Neural crest cell (in vitro differentiated cells): ENCODE measurements at places on chromosomes 11 and 22. TPM values are rescaled to one million over a fixed set of nuclear protein-coding genes. Genes with fewer than 3 reads are reported as not detected.

GRCh38 chr11:69115586-69116560, 39.9 kb upstream of the SMIM38 start:
- no peak overlapping the region for H3K27ac ChIP-seq
- no peaks in the 10 kb centered on the region for H3K36me3 ChIP-seq
- no peaks in the 10 kb centered on the region for H3K4me1 ChIP-seq
- H3K4me3 ChIP-seq = no peak overlapping the region
- no peaks in the 10 kb centered on the region for H3K27me3 ChIP-seq

- DNase-seq = no peak
- peaks cover 22% of the 10 kb centered on the region for H3K4me1 ChIP-seq
Observed at GRCh38 chr11:120383518-120384155, 47.4 kb downstream of the ARHGEF12 start.

DNA sequence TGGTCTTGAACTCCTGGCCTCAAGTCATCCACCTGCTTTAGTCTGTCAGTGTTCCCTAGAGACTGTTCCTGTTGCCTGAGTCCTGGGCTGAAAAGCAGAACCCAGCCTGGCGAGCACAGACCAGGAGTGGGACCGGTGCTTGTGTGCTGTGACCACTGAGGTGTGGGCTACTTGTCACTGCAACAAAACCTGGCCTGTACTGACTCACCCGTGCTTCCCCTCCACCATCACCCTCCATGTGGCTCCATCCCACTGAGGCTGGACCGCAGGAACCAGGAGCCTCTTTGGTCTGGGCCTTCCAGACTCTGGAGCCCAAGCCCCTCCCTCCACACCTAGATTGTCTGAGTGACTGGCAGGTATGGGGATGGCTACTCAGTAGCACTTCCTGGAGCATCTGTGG, 8.6 kb downstream of the MCAT start:
- H3K27ac ChIP-seq = no peak overlapping the region
- H3K36me3 ChIP-seq = peaks cover 13% of the 10 kb centered on the region
- no peak overlapping the region for H3K4me3 ChIP-seq
- H3K4me1 ChIP-seq = no peaks in the 10 kb centered on the region
- no peak for DNase-seq
- H3K27me3 ChIP-seq = no peaks in the 10 kb centered on the region

- H3K4me3 ChIP-seq = no peak overlapping the region
- no peak overlapping the region for H3K27ac ChIP-seq
- H3K36me3 ChIP-seq = no peaks in the 10 kb centered on the region
- H3K27me3 ChIP-seq = peaks cover 20% of the 10 kb centered on the region
Observed at GRCh38 chr11:69975822-69976221, 102.3 kb upstream of the ANO1 start.

GRCh38 chr11:76236092-76236999, 30.0 kb upstream of the WNT11 start:
- DNase-seq = no peak
- peaks cover 21% of the 10 kb centered on the region for H3K4me1 ChIP-seq
- H3K27ac ChIP-seq = peak overlapping the region; percentile 36
- H3K27me3 ChIP-seq = peaks cover 26% of the 10 kb centered on the region
- peak overlapping the region; percentile 92 for H3K4me3 ChIP-seq
- peaks cover 3% of the 10 kb centered on the region for H3K36me3 ChIP-seq

The OR52I1 gene
- not detected in 2 replicates for total RNA-seq

DNA sequence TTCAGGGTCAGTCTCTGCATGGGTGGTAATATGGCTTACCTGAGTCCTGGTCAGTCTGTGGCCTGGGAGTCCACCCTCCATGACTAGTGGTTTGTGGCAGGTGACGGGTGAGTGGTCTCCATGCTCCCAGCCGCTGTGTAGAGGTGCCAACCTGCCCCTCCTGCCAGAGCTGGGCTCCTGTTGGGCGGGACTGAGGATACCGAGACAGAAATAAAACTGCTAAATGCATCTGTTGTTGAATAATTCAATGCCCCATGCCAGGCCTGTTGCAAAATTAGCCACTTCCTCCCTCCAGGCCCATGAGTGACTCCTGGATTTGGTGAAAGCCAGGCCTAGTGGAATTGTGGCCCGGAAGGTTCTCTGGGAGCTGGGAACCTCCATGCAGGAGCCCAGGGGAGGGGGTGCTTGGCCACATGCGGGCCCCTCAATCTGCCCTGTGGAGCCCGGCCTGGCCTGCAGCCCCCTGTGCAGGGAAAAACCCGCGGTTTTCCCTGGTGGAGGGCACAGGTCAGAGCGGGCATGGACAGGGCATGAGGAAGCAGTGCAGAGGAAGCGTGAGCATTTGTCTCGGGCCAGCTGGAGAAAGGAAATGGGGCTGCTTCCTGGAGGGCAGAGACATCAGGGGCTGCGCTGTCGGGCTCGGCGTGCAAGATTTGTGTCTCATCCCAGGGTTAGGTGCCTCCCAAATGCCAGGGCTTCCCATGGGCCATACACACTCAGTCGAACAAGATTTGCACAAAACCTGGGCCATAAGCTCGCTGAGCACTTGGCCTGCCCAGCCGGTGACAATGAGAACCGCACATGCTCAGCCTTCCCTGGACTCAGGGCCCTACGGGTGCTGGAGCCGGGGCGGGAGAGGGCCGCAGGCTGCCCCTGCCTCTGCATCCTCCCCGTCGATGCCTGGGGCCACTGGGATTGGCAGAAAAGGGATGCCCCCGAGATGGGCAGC, 66.9 kb downstream of the KCNQ1 start:
- DNase-seq = no peak
- no peaks in the 10 kb centered on the region for H3K4me1 ChIP-seq
- H3K27ac ChIP-seq = peak overlapping the region; percentile 27
- peaks cover 10% of the 10 kb centered on the region for H3K27me3 ChIP-seq
- no peaks in the 10 kb centered on the region for H3K36me3 ChIP-seq

DNA sequence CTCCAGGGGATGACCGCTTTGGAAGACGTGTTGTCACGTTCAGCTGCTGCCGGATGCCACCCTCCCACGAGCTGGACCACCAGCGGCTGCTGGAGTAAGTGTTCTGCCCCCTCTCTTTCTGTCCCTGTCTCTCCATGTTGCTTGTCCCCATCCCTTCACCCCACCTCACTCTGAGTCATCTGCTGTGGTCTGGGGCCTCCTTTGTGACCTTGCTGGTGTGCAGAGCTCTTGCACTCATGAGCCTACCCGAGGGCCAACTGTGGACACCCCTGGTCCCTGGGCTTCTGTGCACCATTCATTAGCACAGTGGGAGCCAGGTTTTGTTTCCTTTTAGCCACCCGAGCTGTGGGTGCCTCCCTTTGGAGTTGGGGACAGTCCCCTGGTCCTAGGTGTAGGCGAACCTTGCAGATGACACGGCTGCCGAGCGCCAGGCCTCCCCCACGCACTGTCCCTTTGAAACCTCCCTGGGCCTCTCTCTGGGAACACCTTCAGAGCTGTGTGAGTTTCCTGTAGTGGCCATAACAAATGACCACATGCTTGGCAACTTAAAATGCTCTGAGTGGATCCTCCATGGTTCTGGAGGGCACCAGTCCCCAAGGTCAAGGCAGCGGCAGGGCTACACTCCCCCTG, 49.8 kb downstream of the ARHGAP8 start:
- H3K36me3 ChIP-seq = no peaks in the 10 kb centered on the region
- no peak overlapping the region for H3K4me3 ChIP-seq
- H3K4me1 ChIP-seq = peaks cover 14% of the 10 kb centered on the region
- H3K27ac ChIP-seq = no peak overlapping the region
- no peaks in the 10 kb centered on the region for H3K27me3 ChIP-seq

- H3K27me3 ChIP-seq = no peaks in the 10 kb centered on the region
- DNase-seq = no peak
- H3K4me1 ChIP-seq = peaks cover 30% of the 10 kb centered on the region
- H3K4me3 ChIP-seq = peak overlapping the region; percentile 74
- H3K36me3 ChIP-seq = no peaks in the 10 kb centered on the region
Observed at GRCh38 chr22:31138126-31138525, 2.2 kb downstream of the PLA2G3 start.

The FBLN1 gene
- 152 and 163 TPM in 2 replicates for total RNA-seq

The LIF gene
- 0.57 and 1.1 TPM in 2 replicates for total RNA-seq

DNA sequence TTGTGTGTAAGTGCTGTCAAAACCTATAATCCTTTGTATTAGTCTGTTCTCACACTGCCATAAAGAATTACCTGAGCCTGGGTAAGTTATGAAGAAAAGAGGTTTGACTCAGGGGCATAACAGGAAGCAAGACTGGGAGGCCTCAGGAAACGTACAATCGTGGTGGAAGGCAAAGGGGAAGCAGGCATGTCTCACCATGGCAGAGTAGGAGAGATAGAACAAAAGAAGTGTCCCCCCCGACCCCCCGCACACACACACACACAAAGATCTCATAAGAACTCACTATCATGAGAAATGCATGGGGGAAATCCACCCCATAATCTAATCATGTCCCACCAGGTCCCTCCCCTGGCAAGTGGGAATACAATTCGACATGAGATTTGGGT, 2.3 kb upstream of the USP28 start:
- H3K36me3 ChIP-seq = no peaks in the 10 kb centered on the region
- no peak for DNase-seq
- H3K27ac ChIP-seq = no peak overlapping the region
- no peak overlapping the region for H3K4me3 ChIP-seq
- H3K27me3 ChIP-seq = peaks cover 6% of the 10 kb centered on the region

The ALX4 gene
- 0.05 TPM in 2 replicates for total RNA-seq

- no peaks in the 10 kb centered on the region for H3K36me3 ChIP-seq
- H3K4me1 ChIP-seq = no peaks in the 10 kb centered on the region
- DNase-seq = no peak
- H3K27ac ChIP-seq = no peak overlapping the region
Observed at GRCh38 chr11:74519710-74520109, 26.2 kb upstream of the LIPT2 start.

- H3K36me3 ChIP-seq = no peaks in the 10 kb centered on the region
- H3K4me3 ChIP-seq = no peak overlapping the region
- no peaks in the 10 kb centered on the region for H3K27me3 ChIP-seq
- no peak for DNase-seq
- peaks cover 24% of the 10 kb centered on the region for H3K4me1 ChIP-seq
Observed at GRCh38 chr22:35638410-35638809, 9.8 kb upstream of the APOL6 start.

DNA sequence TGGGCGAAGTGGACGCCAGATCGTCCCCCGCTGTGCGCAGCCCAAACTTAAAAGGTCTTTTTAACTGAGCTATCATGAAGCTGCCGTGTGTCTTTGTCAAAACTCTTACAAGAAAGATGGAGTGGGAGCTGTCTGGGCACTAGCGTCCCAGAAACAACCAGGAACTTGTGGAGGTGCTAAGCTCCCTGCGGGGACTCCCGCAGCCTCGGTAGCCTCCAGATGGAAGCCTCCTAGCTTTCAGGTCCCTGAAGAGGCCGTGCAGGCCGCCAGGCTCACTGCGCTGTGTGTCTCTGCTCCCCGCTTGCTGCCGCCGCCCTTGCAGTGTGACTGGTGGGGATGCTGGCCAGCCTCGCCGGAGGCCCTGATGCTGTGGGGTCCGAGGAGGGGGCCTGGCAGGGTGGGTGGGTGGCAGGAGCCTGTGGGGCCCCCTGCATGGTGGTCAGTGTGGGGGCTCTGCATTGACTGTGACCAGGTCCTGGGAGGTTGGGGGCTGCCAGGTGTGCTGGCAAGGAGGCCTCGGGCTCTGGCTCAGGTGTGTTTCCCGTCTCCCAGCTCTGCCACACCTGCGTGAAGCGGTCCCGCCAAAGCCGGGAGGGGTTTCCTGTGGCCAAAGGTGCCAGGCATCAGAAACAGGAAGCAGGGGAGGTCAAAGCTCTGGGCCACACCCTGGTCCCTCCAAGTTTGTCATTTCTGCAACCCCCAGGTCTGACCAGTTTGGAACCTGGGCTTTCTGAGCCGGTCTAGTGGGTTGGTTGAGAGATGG, 1.2 kb downstream of the TRABD start:
- no peak overlapping the region for H3K27ac ChIP-seq
- H3K27me3 ChIP-seq = no peaks in the 10 kb centered on the region
- peaks cover 12% of the 10 kb centered on the region for H3K4me1 ChIP-seq
- peak overlapping the region; percentile 90 for H3K4me3 ChIP-seq

DNA sequence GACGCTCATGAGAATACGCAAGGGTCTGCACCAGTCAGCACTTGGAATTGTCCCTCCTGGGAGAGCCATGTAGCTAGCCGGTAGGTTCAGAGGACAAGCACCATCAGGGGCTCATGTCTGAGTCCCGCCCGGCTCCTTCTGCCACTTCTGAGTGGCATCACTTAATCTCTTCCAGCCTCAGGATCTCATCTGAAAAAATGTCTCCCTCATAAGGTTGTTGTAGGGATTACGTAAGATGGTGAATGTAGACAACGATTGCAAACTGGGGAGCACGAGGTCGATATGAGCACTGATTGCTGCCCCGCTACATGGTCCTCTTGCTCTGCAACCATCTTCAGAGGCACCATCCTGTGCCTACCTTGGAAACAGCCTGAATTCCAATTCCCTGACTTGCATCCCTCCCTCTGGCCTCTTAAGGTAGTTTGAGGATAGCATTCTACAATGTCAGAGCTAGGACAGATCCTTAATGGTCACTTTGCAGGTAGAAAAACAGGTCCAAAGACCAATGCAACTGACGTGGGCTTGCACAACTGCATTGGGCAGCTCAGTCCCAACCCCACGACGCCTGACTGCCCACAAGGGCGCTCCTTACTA, 115.8 kb upstream of the TMEM45B start:
- H3K4me1 ChIP-seq = peaks cover 10% of the 10 kb centered on the region
- DNase-seq = no peak
- peaks cover 44% of the 10 kb centered on the region for H3K27me3 ChIP-seq
- no peaks in the 10 kb centered on the region for H3K36me3 ChIP-seq
- no peak overlapping the region for H3K27ac ChIP-seq
- H3K4me3 ChIP-seq = no peak overlapping the region

DNA sequence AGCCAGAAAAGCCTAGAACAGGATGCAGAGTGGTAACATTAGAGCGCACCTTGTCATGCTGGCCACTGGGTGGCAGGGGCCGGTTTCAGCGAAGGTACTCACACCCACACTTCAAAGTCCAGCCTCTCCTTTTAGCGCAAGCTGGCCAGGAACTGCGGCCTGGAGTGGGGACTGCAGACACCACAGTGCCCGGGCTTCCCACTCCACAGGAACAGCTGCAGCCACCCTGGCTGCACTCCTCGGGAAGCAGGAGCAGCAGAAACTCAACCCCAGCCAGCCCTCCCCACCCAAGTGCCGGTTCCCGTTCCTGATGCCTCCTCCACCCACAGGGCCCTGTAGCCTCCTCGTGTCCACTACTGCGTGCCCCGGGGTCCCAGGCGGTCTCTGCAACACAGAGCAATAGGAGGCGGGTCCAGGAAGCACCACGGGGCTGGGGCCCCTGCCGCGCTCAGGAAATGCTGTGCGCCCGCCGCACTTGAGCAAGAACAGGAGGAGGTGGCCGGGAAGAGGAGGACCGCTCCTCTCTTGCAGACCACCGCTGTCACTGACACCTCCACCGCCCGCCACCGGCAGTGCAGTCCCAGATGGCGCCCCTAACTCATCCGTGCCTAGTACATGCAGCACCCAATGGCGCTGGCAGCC, 2.2 kb downstream of the RFPL2 start:
- DNase-seq = peak; percentile 29
- peaks cover 73% of the 10 kb centered on the region for H3K27me3 ChIP-seq
- peaks cover 19% of the 10 kb centered on the region for H3K4me1 ChIP-seq
- no peaks in the 10 kb centered on the region for H3K36me3 ChIP-seq
- no peak overlapping the region for H3K27ac ChIP-seq

The OR5D14 gene
- total RNA-seq = not detected in 2 replicates

- no peak for DNase-seq
- no peak overlapping the region for H3K27ac ChIP-seq
- no peaks in the 10 kb centered on the region for H3K36me3 ChIP-seq
- no peak overlapping the region for H3K4me3 ChIP-seq
- H3K4me1 ChIP-seq = peaks cover 22% of the 10 kb centered on the region
Observed at GRCh38 chr11:121198491-121198890, 94.1 kb upstream of the SC5D start.
